ENCODE measurements at places on chromosomes 2 and 18.

DNA sequence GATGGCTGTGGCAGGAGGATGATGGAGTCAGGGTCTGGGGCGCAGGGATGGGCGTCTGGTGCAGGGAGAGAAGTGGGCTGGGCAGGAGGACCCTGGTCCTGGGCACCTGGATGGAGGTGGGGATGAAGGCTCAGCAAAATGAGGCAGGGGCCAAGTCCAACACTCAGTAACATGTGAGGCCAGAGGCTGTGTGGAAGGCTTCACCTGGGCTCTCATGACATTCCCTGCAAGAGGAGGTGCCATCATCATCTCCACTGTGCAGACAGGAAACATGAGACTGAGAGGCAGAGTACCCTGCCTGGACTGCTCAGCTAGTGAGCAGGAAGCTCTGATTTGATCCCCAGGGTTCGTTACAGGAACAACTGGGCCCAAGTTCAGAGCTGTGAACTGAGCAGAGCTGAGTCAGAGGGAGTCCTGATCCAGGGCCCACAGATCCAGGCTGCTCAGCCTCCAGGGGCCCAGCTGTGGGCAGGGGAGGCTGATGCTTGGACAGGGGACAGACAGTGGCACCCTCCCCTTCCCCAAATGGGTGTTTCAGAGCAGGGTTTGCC lies 36.9 kb downstream of the HJURP start:
- DNase-seq, result no peak

DNA sequence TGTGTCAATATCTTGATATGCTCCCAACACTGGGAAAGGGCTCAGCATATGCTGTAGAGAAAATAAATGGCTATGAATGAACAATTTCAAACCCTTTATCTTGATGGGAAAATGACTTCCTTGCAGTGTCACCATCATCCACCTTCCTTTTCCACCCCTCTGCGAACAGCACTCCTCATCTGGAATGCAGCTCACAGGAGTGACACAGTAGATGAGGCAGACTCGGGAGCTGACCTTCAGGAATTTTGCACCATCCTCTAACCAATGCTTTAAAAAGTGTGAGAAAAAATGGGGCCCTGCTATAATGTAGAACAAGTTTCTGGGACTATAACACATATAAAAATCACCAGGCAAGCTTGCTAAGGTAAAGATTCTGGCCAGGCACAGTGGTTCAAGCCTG lies 41.3 kb upstream of the YPEL5 start:
- DNase-seq, result no peak

- DNase-seq, result no peak
Observed at GRCh38 chr2:198611201-198611600, 806.8 kb downstream of the PLCL1 start.

GRCh38 chr2:82708681-82709080 lies 1750.4 kb downstream of the SUCLG1 start:
- DNase-seq, result no peak

- DNase-seq, result no peak
Observed at GRCh38 chr2:134790487-134790886, 47.9 kb upstream of the ACMSD start.

DNA sequence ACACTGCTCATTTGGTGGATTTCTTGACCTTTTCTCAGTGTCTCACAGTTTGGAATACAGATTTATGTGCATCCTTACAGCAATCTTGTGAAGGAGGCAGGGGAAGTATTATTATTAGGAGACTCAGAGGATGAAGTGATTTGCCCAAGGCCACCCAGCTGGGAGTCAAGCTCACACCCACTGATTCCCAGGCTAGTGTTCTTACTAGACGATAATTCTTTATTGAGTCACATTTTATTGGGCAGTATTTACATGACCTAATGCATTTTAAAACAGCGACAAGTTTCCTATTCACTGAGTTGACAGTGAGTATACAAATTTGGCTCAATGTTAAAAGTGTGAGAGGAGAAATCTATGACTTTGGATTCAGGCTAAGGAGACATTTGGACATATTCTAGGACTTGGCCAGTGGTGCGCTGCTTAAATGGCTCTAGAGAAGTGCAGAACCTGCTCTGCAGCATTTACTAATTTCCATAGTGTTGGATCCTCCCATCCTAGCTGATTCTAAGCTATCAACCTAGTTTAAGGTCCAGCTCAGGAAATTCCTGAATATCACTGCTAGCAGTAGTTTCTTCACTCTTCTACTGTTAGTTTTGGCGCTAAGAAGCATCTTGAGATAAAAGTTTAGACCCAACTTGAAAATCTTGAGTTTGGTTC lies 199.3 kb downstream of the MTX2 start:
- no peak for DNase-seq

- no peak for DNase-seq
Observed at GRCh38 chr2:29447513-29447912, 332.3 kb downstream of the CLIP4 start.

DNA sequence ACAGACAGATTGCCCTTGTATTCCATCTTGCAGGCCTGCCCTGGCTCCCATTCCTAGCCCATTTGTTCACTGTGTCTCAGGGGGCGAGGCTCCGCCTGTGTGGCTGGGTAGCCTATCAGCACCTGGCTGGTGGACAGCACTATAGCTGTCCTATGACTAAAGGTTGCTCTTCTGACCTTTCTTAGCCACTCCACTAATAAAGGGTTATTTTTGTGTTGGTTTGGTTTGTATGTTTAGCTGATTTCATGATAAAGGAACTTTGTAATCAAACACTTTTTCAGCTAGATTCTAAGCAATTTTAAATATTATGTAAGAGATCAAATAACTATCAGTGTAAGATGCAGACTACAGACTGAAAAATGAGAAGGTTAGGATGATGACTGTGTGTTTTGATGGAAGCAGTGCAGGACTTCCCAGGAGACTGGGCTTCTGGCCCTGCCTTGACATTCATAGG lies 72.2 kb downstream of the CRIM1 start:
- DNase-seq, result no peak

GRCh38 chr2:102142829-102143449 lies 393 bp downstream of the IL1R1 start:
- no peak for DNase-seq

DNA sequence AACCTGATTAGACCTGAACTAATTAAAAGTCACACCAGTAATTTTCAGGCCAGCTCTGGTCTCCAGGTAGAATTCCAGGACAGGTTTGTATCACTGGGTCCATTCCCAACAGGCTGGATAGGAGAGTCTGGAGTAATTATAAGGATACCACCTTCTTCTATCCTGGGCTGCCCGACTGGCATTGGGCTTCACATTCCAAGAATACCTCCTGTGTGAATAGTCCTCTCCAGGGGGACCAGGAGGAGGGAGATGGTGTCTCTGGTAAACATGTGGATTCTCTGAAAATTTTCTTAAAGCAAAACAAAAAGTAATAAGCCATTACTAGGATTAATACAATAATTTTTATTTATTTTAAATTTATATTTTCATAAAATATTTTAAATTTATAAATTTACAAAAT lies 17.3 kb downstream of the DUSP11 start:
- DNase-seq, result no peak

DNA sequence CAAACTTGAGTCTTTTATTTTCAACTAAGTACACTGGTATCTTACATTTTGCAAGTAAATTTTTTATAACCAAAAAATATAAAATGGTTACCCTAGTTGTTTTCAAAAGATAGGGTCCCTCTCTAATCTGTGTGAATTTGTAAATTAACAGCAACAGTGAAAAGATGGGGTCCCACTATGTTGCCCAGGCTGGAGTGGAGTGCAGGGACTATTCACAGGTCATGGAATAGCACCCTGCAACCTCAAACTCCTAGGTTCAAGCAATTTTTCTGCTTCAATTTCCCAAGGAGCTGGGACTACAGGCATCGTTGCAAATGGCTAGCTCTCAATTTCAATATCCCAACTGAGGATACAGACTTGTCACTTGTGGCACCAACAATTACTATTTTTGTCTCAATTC lies 12.1 kb downstream of the CCT4 start:
- DNase-seq, result no peak

GRCh38 chr18:79479761-79480161 lies 84.0 kb downstream of the NFATC1 start:
- no peak for DNase-seq

GRCh38 chr2:119232666-119232993 lies 9.0 kb downstream of the STEAP3 start:
- no peak for DNase-seq

GRCh38 chr18:28432339-28432738 lies 255.4 kb upstream of the CDH2 start:
- DNase-seq, result no peak

DNA sequence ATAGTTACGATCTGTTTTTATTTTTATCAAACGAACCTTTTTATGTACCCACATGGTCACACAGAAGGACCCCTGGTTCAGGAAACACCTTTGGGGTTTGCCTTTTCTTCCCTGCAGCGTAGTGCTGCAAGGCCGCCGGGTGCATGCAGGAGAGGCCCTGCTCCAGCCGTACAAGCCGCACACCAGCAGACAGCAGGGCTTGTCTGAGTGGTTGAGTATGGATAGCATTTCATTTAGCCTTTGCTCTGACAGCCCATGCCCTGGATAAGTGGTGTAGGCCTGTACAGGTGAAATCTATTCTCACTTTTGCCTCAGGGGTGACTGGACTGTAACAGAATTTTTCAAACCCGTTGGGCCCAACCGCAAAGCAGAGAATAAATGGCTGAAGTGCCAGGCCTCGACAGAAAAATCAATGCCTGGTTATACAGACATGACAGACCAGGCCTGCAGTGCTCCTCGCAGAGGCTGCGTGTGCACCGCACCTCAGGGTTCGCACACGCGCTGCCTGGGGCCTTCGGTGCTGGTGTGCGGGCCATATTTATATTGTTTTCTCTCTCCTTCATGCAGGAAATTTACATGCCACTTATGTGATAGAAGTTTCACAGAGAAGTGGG lies 279.1 kb downstream of the ZNF407 start:
- no peak for DNase-seq

- no peak for DNase-seq
Observed at GRCh38 chr18:3511980-3512379, 62.0 kb downstream of the TGIF1 start.

GRCh38 chr2:197847651-197848401 lies 43.4 kb downstream of the PLCL1 start:
- no peak for DNase-seq

DNA sequence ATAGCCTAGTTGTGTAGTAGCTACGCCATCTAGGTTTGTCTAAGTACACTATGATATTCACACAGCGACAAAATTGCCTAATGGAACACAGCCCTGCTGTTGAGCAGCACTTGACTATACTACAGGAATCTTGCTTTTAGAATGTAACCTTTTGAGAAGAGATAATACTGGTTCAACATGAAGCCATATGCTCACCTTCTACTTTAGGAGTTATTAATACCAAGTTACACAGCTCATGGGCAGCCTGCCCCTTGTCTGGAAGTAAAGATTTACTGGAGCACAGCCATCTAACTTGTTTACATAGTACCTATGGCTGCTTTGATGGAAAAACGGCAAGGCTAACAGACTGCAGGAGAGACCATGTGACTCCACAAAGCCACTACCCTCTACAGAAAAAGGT lies 174.8 kb downstream of the DYM start:
- no peak for DNase-seq

DNA sequence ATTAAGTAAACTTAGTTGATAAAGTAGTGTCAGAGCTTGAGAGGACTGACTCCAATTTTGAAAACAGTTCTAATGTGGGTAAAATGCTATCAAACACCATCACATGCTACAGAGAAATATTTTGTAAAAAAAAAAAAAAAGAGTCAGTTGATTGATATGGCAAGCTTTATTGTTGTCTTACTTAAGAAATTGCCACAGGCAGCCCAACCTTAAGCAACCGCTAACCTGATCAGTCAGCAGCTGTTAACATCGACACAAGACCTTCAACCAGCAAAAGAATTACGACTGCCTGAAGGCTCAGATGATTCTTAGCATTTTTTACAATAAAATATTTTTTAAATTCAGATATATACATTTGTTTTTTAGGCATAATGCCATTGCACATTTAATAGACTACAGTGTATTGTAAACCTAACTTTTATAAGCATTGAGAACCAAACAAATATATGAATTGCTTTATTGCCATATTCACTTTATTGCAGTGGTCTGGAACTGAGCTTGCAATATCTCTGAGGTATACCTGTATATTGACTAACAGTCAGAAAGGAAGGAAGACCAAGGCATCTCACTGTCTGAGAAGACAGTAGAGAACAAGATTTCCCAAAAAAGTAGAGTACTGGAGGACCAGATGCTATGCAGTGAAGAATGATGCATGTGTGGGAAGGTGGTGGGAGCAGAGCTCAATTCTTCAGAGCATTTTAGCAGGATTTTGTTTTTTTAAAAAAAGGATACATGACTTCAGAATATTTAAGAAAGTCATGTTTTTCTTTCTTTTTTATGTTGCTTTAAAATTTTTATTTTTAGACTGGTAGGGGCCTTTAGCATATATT lies 973.8 kb upstream of the GYPC start:
- no peak for DNase-seq

DNA sequence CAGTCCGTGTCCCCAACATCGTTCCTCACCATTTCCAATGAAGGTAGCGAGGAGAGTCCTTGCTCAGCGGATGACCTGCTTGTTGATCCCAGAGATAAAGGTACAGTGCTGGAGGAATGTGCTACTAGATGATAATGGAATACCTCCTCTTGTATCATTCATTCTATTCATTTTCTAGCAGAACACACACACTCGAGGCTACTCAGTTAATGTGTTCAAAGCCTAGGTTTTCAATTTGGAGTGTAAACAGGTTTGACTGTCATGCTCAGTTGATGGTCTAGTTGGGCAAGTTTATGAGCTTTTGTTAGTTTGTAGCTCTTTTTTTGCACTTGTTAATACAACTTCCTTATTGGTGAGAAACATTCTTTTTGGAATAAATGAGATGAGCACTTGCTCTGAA lies 114.2 kb downstream of the ICA1L start:
- DNase-seq, result no peak

DNA sequence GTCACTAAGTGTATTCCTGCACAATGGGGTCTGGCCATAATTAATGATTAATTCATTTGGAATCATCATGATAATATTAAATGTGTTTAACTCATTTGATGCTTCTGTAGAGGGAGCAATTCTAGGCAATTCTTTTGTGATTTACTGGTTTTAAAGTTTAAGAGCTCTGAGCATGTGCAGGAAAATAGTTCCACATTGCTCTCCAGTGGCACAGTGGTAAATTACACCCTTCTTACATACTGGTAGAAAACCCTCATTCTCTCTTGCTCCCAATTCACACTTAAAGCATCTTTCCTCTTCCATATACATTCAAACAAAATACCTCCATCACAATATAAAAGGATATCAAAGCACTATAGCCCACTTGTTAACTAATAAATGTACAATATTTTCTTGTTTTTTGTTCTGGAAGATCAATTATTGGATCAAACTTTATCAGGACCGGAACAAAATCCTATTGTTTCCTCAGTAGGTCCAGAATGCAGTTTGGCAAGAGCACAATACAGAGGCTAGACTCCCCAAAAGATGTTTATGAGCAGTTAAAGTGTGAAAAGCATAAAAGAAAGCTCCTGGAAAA lies 844.3 kb downstream of the MBD2 start:
- DNase-seq, result no peak

- DNase-seq, result no peak
Observed at GRCh38 chr2:143890798-143891197, 629.1 kb downstream of the ZEB2 start.

GRCh38 chr2:236705295-236706105 lies 135.9 kb downstream of the ACKR3 start:
- DNase-seq, result no peak
